Caco-2 (cell line): ENCODE measurements at places on chromosomes 6 and 20. TPM values are rescaled to one million over a fixed set of nuclear protein-coding genes. Genes with fewer than 3 reads are reported as not detected.
A peak's percentile ranks its signal among the peaks of the same experiment; 100 is the strongest.

RAE1 gene
- 133 and 138 TPM in 2 replicates for total RNA-seq

KHDC1L gene
- not detected in 2 replicates for total RNA-seq

MED20 gene
- 40.0 and 43.7 TPM in 2 replicates for total RNA-seq

PLAGL2 gene
- total RNA-seq: 89.6 and 96.1 TPM in 2 replicates

MOXD1 gene
- total RNA-seq: 0.09 TPM in 1 of 2 replicates, not detected in the other

MCCD1 gene
- not detected in 2 replicates for total RNA-seq

RAD21L1 gene
- not detected in 2 replicates for total RNA-seq

SLC22A2 gene
- total RNA-seq: 0.19 TPM in 1 of 2 replicates, not detected in the other

RAB44 gene
- total RNA-seq: not detected in 2 replicates

DNA sequence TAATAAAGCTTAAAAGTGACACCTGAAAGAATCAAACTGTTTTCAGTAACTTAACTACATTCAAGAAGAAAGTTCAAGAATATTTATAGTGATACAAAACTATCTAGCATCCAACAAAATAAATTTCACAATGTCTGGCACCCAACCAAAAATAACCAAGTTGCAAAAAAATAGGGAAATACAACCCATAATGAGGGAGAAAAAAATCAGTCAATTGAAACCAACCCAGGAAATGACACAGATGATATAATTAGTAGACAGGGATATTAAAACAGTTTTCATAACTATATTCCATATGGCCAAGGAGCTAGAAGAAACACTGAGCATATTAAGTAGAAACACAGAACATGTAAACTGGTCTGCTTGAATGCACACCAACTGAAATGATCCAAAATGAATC, 120.2 kb upstream of the BEND3 start:
- H3K27ac ChIP-seq: no peak overlapping the region
- DNase-seq: no peak
- no peak overlapping the region for H3K4me3 ChIP-seq
- H3K36me3 ChIP-seq: no peaks in the 10 kb centered on the region
- H3K27me3 ChIP-seq: no peaks in the 10 kb centered on the region

GRCh38 chr20:49501917-49502316, 19.4 kb upstream of the KCNB1 start:
- no peaks in the 10 kb centered on the region for H3K36me3 ChIP-seq
- peak; percentile 76 for DNase-seq
- no peak overlapping the region for H3K4me3 ChIP-seq
- H3K4me1 ChIP-seq: peaks cover 8% of the 10 kb centered on the region; the same call in 1 of the 2 replicates
- H3K27me3 ChIP-seq: peaks cover 1% of the 10 kb centered on the region; the same call in 1 of the 2 replicates
- H3K27ac ChIP-seq: no peak overlapping the region

GRCh38 chr20:51276296-51276695, 253.4 kb upstream of the KCNG1 start:
- H3K27ac ChIP-seq: no peak overlapping the region
- no peaks in the 10 kb centered on the region for H3K27me3 ChIP-seq
- no peak for DNase-seq
- H3K36me3 ChIP-seq: no peaks in the 10 kb centered on the region
- no peaks in the 10 kb centered on the region for H3K4me1 ChIP-seq

GRCh38 chr6:20600831-20601230, 66.6 kb downstream of the CDKAL1 start:
- H3K27me3 ChIP-seq: no peaks in the 10 kb centered on the region
- no peak overlapping the region for H3K27ac ChIP-seq
- no peaks in the 10 kb centered on the region for H3K4me1 ChIP-seq
- no peak for DNase-seq
- no peak overlapping the region for H3K4me3 ChIP-seq

DNA sequence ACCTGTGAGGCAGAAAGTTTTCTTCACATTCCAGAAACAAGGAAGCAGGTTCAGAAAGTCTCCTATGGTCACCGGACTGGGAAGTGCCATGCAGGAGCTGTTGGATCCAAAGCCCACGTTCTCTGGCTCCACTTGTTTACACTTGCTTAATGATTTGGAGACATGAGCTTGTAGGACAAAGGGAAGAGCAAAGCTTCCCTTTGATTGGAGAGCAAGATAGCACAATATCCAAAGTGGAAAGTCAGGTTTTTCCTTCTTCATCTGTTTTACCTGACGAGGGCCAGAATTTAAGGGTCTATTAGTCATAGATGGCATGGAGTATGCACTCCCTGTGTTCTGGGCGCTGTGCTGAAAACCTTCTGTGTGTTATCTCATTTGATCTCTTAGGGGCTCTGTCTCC, 81.2 kb downstream of the PDE7B start:
- no peaks in the 10 kb centered on the region for H3K27me3 ChIP-seq
- no peak for DNase-seq
- H3K4me3 ChIP-seq: no peak overlapping the region
- H3K27ac ChIP-seq: no peak overlapping the region
- H3K36me3 ChIP-seq: no peaks in the 10 kb centered on the region
- H3K4me1 ChIP-seq: no peaks in the 10 kb centered on the region

DNA sequence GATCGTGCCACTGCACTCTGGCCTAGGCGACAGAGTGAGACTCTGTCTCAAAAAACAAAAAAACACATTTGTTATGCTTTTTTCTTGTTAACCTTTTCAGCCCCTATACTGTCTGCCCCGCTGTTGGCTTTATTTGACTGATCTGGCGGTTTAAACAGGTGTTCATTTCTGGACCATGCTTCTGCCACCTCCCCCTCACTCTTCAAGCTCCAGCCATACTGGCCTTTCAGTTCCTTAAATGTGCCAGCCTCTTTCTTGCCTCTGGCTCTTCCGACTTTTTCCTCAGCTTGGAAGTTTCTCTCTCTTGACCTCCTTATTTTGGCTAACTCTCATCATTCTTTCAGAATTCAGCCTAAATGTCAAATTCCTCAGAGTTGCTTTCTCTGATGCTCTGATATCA, 35.2 kb upstream of the TXLNB start:
- no peak overlapping the region for H3K27ac ChIP-seq
- no peak for DNase-seq
- no peak overlapping the region for H3K4me3 ChIP-seq
- peaks cover 4% of the 10 kb centered on the region; the same call in 1 of the 2 replicates for H3K4me1 ChIP-seq
- H3K36me3 ChIP-seq: no peaks in the 10 kb centered on the region
- H3K27me3 ChIP-seq: no peaks in the 10 kb centered on the region

DNA sequence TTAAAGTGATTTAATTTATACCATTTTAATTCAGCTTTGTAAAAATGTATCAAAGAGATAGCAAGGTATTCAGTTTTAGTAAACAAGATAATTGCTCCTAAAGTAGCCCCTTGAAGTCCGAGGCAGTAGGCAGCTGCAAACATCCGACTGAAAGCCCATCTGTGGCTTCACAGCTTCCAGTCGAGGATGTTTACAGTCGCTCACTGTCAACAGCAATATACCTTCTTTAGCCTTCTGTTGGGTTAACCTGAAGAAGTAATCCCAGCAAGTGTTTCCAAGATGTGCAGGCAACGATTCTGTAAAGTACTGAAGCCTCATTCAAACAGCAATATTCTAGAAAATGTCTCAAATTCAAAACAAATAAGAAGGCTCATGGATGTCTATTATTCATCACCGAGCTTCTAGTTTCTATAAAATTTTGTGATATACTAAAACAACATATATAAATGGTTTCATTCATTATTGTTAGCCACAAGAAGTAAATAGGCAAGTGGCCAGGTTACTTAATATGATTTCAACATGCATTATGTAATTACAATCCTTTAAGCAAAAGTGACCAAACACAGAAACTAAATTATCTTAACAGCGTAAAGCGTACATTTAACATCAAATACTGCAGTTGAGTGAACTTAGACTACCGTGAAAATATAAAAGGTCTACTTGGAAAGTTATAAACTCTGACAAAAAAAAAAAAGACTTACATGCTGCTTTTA, 115.0 kb downstream of the OGFRL1 start:
- peaks cover 54% of the 10 kb centered on the region for H3K4me1 ChIP-seq
- H3K4me3 ChIP-seq: no peak overlapping the region
- no peak for DNase-seq
- H3K27me3 ChIP-seq: no peaks in the 10 kb centered on the region
- H3K36me3 ChIP-seq: no peaks in the 10 kb centered on the region

GRCh38 chr6:122098201-122098678, 301.2 kb upstream of the HSF2 start:
- no peaks in the 10 kb centered on the region for H3K27me3 ChIP-seq
- no peak overlapping the region for H3K4me3 ChIP-seq
- H3K36me3 ChIP-seq: no peaks in the 10 kb centered on the region
- H3K27ac ChIP-seq: no peak overlapping the region
- no peak for DNase-seq

- H3K36me3 ChIP-seq: no peaks in the 10 kb centered on the region
- no peak overlapping the region for H3K4me3 ChIP-seq
- DNase-seq: no peak
- no peak overlapping the region for H3K27ac ChIP-seq
- no peaks in the 10 kb centered on the region for H3K4me1 ChIP-seq
Observed at GRCh38 chr6:35943390-35943789, 22.5 kb upstream of the SRPK1 start.

- no peaks in the 10 kb centered on the region for H3K4me1 ChIP-seq
- H3K27ac ChIP-seq: no peak overlapping the region
- no peak for DNase-seq
- H3K36me3 ChIP-seq: no peaks in the 10 kb centered on the region
Observed at GRCh38 chr6:151858294-151858693, 50.8 kb downstream of the ESR1 start.

DNA sequence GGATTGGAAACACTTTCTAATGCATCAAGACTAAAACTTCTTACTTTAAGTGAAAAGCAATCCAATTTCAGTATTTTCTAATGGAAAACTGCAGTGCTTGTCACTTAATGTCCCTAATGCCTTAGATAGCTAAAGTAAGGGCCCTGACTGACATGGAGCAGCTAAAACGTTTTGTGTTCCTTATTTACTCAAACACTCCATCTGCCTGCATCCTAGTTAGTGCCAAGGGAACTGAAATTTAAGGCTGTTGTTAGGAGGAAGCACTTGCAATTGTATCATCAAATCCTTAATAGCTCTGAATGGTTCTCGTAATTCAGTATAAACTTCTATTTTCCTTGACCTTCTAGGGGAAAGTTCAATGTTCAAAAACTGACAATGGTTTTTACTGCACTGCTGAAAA, 127.4 kb downstream of the GJA10 start:
- no peaks in the 10 kb centered on the region for H3K27me3 ChIP-seq
- no peak overlapping the region for H3K27ac ChIP-seq

DNA sequence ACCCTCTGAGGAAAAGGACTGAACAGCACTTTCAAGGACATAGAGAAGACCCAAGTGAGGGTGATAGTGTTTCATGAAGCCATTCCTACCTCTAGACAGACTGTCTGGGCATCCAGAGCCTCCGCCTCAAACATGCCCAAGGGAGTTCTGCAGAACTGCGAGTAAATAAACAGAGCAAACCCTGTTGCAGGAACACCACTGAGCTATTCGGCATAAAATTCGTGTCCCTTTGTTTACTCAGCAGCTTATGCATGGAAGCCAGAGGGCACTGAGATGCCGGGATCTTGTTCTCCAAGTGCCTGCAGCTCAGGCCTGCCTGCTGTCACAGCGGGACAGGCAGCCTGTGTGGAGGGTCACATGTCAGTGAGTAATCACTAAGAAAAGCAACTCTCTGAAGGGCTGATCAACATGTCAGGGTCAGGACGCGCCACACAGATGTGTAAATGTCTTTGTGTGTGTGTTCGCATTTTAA, 164.9 kb upstream of the HEY2 start:
- no peaks in the 10 kb centered on the region for H3K36me3 ChIP-seq
- no peak for DNase-seq
- no peak overlapping the region for H3K4me3 ChIP-seq
- no peaks in the 10 kb centered on the region; the same call in 1 of the 2 replicates for H3K27me3 ChIP-seq
- H3K27ac ChIP-seq: no peak overlapping the region
